ENCODE measurements at places on chromosomes 4 and X.

- DNase-seq = no peak
Observed at GRCh38 chrX:138711399-138712347, at the start of gene FGF13. Gene FGF13, minus strand, starts transcription at chrX:138711717. Its CDS starts 714 bp downstream, at chrX:138711003.

DNA sequence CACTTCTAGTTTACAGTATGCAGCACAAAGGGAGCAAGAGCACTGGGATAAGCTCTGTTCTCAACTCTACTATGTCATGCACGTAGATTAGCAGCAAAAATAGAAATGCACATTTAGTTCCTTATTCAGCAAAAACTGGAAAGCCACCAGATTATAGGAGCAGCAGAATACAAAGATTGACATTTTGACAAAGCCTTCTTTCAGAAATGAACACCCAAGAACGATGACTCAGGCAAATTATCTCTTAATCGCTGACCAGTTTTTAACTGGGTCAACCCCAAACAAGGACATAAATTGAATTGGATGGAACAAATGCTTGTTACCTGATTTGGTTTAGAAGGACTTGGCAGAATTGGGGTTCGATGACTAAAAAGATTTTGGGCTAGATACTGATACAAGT lies 775.3 kb upstream of the HS3ST1 start:
- DNase-seq = no peak

GRCh38 chrX:123256378-123256777 lies 72.3 kb downstream of the GRIA3 start:
- DNase-seq = no peak

GRCh38 chr4:2968381-2968780 lies 5.0 kb downstream of the GRK4 start:
- no peak for DNase-seq

DNA sequence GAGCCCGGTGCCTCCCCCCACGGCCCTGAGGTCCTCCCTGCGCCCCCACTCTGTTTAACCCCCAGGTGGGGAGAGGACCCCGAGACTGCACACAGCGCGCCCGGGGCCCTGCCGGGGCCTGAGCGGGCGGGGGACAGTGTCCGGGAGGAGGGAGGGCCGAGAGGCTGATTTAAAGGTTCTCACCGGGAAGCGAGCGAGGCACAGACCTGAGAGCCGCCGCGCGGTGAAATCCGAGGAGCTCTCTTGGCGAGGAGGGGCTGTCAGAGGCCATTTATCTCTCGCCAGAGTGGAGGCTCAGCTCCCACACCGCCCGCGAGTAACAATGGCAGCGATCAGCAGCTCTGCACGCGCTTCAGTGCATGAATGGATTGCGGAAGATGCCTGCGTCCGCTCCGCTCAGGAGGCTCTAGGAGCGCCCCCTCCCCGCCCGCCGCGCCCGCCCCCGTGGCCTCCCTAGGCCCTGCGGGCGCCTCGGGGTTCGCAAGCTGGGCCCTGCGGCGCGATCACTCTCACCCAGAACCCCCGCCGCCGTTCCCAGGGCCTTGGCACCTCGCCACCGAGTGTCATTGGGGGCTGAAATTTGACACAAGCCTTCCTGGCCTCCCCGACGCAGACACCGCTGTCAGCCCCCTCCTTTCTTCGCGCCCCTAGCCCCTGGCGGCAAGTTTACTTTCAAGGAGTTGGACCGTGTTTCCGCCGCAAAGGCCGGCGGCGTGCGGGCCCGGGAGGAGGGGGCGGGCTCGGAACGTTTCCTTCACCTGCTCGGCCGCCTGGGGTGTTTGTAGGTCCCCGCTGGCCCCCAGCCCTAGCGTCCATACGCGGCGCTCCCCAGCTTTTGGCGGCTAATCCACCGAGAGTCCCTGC lies 48.7 kb upstream of the BCOR start:
- no peak for DNase-seq

DNA sequence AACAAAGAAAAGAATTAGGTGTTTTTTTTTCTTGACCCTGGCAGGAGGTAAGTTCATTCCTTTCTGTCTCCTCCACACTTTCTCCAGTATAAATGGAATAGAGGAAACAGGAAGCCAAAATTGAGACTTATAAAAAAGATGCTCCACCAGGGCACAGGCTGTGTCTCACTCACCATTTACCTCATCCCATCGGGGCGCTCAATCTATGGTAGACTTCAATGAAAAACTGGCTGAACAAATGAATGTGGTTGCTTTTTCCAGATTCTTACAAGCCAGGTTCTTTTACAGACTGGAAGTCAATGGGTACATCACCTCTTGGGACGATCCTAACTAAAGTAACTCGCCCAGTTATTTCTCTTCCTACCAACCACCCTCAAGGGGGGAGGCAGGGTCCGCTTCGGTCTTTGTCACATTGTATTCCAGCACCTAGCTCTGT lies 685 bp downstream of the COMMD8 start:
- no peak for DNase-seq

DNA sequence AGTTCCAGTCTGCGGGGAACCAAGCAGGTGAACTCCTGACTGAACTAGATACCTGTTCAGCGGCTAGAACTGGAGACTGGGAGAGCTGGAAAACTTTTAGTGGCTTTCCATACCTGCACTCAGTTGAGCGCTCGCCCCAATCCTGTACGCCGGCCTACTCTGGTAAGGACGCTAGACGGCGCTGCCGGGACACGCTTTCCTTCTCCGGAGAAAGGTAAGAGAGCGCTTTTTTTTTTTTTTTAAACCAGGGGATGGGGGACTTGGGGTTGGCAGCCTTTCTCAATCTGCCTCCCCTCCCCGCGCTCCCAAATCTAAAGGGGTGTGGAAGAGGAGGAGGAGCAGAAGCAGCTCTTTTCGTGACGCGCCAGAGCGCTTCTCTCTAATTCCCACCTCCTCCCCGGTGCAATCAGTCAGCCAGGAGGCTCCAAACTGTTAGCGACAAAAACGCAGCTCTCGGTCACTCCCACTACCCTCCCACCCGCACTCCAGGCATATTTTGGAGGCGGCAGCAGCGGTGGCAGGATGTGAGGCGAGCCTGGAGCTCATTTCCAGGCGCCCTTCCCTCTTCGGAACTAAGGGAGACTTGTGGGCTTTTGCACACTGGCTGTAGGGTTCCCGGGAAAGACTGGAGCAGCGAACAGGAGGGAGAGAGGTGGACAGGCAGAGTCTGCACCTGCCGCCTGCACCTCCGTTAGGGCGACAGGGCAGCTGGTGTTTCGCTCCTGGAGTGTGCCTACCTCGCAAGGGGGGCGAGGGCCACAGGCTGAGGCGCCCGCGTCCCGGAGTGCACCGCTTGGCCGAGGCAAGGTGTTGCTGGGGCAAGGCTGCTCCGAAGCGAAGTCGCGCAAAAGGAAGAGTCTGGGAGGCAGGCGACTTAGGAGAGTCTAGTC lies at the start of gene IL1RAPL2:
TSS of gene IL1RAPL2 (plus strand) at position 409 of the 890 bp plus-strand sequence.
- no peak for DNase-seq
